ENCODE measurements at places on chromosomes 16 and 17. TPM values are rescaled to one million over a fixed set of nuclear protein-coding genes. Genes with fewer than 3 reads are reported as not detected.
A peak's percentile ranks its signal among the peaks of the same experiment; 100 is the strongest.

DNA sequence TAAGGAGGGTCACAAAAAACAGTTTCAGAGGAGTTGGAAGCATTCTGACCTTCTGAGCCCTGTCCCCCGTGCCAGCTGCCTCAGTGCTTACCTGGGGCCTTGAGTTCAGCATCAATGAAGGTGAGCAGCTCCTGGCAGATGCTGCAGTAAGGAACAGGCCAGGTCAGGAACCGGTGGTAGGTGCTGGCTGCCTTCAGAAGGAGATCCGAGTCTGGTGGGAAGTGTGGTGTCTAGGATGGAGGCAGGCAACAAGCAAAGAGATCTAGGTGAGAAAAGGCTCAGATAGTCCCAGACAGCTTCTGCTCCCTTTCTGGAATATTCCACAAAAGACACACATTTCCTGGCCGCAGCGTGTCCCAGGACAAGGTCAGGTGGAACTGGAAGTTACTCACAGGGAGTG lies 37.2 kb upstream of the PIK3R6 start:
- no peak for DNase-seq

DNA sequence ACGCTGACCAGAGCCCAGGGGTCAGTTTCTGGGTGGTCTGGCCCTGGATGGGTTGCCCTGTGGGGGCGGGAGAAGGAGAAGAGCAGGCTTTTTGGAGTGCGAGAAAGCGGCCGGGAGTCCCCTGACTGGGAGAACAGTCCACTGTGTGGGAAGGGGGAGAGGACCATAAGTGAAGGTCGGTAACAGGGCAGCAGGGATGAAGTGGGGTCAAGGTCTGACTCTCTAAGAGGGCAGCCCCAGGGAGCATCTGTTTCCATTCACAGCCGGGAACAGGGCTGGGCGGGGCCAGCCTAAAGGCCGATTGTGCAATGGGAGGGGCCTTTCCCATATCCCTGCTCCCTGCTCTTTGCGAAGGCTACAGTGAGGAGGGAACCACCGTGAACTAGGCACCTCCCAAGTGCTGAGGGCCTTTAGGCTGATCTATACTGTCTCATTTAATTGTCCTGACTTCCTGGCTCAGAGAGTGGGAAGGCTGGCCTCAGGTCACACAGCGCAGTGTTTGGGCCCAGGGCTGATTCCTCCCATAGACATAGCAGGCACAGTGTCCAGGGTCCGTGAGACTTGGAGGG lies 10.4 kb upstream of the WFDC1 start:
- no peak for DNase-seq

DNA sequence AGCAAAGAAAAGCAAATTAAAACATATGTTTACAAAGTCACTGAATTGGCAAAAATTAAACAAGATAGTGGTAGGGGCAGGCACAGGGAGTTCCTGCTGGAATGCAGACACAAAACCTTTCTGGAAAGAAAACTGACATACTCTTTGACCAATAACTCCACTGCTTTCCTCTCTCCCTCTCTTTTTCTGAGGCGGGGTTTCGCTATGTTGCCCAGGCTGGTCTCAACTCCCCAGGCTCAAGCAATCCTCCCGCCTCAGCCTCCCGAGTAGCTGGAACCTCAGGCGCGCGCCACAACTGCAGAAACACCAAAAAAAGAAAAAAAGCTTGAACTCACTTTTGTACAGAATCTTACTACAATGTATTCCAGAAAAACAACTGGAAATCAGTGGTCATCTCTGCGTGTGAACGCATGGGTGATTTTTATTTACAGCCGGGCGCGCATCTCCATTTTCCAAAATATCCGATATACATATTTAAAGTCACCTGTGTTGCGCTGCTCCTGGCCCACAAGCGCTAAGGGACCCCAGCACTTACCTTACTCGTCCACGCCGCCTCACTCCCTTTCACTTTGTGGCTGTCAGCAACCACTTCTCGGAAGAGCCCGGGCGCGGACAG lies 480 bp downstream of the TXNL4B start:
- DNase-seq, result no peak

DNA sequence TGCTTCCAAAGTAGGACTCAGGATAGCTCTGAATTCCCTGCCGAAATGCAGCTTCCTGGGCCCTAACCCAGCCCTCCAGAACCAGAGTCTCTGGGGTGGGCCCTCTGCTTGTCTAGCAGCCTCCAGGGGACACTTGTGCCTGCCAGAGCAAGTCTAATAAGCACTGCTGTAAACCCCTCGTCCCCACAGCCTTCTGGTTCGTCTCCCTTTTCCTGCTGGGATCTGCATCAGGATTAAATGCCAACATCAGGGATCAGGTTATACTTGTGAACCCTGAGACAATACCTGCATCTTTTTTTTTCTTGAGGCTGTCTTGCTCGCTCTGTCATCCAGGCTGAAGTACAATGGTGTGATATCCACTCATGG lies 282.0 kb downstream of the SEC14L1 start:
- DNase-seq, result no peak

GRCh38 chr16:90001761-90002503 lies 17.3 kb downstream of the DBNDD1 start:
- DNase-seq, result no peak

DNA sequence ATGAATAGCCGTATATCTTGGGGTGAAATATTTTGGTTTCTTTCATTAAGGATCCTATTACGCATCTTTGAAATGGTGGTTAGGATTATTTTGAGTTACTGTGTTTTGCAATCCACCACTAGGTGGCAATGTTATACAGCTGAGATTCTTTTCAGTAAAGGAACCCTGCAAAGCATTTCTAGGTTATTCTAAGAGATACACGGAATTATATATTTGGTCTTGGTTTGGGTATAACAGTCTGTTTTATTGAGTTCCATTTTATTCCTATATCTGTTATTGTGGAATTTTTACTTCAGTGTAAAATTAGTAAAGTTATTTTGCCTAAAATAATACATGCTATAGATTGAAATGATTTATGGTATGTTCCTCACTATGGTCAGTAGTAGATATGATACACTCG lies 62.9 kb upstream of the CPHXL start:
- no peak for DNase-seq

DNA sequence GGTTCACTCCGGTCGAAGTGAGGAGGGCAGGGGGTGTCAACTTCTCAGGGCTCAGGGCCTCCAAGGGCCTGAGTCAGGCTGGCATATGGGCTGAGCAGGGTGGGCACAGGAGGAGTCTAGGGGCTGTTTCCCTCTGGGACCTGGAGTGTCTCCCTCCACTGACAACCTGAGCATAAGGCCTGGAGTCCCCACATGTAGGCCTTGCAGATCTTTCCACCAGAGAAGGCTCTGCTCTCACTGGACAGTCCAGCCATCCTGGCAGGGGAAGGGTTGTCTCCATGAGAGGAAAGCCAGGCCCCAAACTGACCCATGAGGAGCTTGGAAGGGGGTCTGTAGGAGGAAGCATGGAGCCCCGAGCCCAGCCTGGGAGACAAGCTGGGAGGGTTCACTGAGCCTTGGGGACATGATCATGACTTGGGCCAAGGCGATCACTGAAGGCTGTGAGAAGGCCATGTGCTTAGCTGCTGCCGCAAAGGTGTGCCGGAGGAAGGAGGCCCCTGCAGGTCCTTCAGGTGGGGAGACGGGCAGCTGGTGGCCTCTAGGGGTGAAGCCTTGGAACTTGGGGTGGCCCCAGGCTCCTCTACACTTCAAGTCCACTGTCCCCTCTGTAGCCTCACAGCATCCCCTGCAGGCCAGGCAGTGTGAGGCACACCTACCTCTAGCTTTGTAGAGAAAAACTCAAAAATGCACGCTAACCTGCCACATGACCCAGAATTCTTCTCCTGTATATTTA lies 9.9 kb downstream of the CMTM2 start:
- peak; percentile 91 for DNase-seq

DNA sequence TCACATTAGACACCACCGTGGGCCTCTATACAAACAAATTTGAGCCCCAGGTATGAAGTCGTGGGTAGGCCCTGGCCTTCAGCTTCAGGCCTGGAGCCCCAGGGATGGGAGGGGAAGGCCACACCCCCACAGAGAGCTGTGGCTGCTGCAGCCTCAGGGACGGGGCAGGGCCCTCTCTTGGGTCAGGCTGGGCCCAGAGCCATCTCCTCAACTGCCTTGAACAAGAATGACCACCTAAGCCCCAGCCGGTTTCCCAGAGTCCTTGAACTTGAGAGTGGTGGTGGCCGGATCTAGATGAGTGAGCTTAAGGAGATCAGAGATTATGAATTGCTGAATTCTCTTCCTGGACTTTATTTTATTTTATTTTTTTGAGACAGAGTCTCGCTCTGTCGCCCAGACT lies 18.6 kb downstream of the SCNN1B start:
- no peak for DNase-seq

- no peak for DNase-seq
Measured at GRCh38 chr16:34648-34987, 18.8 kb downstream of the POLR3K start.

- peak; percentile 80 for DNase-seq
Measured at GRCh38 chr17:83124871-83125514, 45.6 kb downstream of the METRNL start.

DNA sequence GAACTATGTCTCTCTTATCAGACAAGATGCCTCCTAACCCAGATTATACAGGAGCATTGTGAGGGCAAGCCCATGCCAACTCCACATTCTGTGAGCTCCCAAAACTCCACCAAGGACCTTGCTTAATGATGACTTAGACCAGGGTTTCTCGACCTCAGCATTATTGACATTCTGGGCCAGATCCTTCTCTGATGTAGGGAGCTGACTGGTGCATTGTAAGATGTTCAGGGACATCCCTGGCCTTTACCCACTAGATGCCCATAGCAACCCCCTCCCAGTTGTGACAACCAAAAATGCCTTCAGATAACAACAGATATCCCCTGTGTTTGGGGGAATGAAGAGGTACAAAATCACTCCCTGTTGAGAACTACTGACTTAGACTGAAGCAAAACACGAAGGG lies 43.6 kb downstream of the HOXB1 start:
- no peak for DNase-seq

DNA sequence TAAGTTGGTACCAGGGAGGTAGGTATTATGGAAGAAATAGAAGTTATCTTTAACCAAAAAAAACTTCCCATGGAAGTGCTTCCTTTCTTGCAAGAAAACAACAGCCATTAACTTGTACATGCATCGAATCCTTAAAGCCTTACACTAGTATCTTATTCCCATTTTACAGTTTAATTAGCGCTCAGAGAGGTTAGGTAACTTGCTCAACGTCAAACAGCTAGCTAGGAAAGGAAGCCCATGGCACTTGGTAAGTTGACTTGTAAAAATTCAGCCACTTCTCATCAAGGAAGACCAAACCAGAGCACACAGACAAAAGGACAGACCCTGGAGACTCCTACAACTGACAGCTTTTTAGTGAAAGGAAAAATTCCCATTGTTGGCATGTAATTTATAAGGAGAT lies 3.5 kb upstream of the NTAN1 start:
- no peak for DNase-seq

- peak; percentile 72 for DNase-seq
Measured at GRCh38 chr17:8226536-8227237, 16.3 kb upstream of the AURKB start.

DNA sequence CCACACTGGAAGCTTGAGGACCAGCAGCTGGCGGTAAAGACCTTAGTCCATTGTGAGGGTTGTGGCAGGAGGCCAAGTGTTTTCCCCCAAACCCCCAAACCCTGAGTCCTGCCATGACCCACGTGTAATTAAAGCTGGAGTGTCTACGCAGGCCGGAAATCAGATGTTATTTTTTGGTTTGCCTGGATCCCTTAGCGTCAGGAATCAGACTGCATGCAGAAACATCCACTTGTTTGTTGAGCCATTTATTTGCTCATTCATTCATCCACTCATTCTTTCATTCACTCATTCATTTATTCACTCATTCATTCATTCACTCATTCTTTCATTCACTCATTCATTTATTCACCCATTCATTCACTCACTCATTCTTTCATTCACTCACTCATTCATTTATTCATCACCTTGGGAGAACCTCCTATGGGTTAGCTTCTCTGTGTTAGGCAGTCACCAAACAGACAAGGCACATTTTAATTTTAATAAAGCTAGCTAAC lies 313.1 kb downstream of the MAF start:
- no peak for DNase-seq

DNA sequence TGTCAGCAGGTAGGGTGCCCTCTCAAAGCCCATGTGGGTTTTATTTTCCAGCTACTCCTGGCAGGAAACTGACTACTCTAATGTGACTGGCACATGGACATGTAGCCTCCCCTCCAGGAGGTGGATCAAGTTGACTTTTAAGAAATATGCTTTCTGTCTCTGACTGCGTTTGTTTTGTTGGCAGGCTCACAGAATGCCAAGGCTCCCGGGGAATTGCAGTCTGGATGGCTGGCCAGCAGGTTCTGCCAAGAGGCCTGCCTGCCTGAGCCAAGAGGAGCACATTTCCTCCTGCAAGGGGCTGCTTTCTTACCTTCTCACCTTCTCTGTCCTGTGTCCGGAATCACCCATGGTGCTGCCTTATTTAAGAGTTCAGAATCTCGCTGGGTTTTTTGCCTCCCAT lies 217.3 kb upstream of the ERCC4 start:
- DNase-seq, result no peak

- no peak for DNase-seq
Measured at GRCh38 chr16:11679250-11679649, 11.0 kb downstream of the SNN start.

GRCh38 chr16:70657956-70658355 lies 11.6 kb downstream of the IL34 start:
- no peak for DNase-seq

Gene CDH5
- not detected for total RNA-seq

Gene CCL4
- total RNA-seq, result 367 TPM

Gene NEURL4
- total RNA-seq, result 43.7 TPM

Gene GNAO1
- 4.3 TPM for total RNA-seq

Gene SLC9A5
- total RNA-seq, result 6.2 TPM

Gene PLA2G10
- total RNA-seq, result not detected
